ENCODE measurements at places on chromosomes 4 and X.

DNA sequence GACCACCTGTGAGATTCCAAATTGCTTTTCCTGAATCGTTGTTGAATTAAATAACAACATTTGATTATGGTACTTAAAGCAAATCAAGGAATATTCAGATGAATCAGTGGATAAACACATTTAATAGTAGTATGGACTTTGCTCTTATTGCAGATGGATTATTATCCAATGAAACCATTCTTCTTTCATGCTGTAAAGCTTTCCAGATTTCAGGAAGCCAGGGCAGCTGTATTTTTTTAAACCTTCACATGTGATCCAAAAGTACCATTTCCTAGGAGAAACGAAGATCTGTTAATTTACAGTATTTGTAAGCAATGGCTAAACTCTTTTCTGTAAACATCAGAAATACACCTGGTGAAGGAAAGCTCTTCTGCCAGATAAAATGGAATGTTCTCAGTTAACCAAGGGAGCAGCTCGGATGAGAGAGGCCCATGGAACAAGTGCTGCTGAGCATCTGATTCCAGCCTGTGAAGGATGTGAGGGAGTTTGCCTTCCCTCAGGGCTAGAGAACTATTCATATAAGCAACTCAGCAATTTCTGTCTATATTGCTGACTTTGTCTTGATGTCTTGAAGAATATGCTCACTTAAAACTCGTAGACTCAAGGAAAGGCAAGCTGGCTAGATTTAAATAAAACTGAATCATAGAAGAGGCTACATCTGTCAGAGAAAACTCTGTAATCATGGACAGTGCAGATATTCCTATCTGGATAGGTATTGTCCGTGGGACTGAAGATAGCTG, 94.4 kb upstream of the LIMCH1 start:
- DNase-seq, result no peak
- H3K27ac ChIP-seq, result no peak overlapping the region
- no peaks in the 10 kb centered on the region for H3K36me3 ChIP-seq
- no peaks in the 10 kb centered on the region for H3K27me3 ChIP-seq

DNA sequence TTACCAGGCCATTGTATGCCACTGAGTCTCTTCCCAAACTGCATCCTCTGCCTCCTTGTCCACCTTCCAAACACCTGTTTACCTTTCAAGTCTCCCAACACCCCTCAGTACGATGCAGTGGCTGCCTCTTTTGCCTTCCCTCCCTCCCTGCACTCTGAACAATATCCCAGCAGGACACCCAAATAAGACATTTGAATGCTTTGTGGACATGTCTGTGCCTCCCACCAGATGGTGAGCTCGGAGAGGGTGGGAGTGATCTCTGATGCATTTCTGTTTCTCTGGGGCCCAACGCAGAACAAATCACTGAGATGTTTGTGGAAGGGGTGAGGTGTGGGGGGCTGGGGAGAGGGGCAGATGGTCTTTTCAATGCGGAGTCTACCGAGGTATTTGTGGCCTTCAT, 33.4 kb downstream of the PJA1 start:
- H3K4me3 ChIP-seq, result no peak overlapping the region
- H3K36me3 ChIP-seq, result peaks cover 2% of the 10 kb centered on the region
- peaks cover 60% of the 10 kb centered on the region for H3K27me3 ChIP-seq
- DNase-seq, result no peak

DNA sequence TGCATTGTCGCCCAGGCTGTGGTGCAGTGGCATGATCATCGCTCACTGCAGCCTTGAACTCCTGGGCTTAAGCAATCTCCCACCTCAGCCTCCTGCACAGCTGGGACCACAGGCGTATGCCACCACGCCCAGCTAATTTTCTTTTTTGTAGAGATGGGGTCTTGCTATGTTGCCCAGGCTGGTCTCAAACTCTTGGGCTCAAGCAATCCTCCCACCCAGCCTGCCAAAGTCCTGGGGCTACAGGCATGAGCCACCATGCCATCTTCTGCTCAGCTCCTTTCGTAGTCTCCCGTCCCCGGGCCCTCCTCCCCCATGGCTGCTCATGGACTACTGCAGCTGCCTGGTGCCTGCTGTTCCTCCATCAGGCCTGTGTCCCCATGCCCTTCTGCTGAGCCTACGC, 58.1 kb downstream of the TAPT1 start:
- peaks cover 5% of the 10 kb centered on the region for H3K36me3 ChIP-seq
- H3K4me1 ChIP-seq, result no peaks in the 10 kb centered on the region
- no peak overlapping the region for H3K27ac ChIP-seq
- H3K27me3 ChIP-seq, result no peaks in the 10 kb centered on the region
- no peak overlapping the region for H3K4me3 ChIP-seq

GRCh38 chrX:22194660-22194945, 78.1 kb upstream of the CBLL2 start:
- DNase-seq, result no peak
- H3K36me3 ChIP-seq, result peaks cover 2% of the 10 kb centered on the region
- H3K27ac ChIP-seq, result no peak overlapping the region
- H3K27me3 ChIP-seq, result peaks cover 22% of the 10 kb centered on the region
- H3K4me1 ChIP-seq, result peaks cover 4% of the 10 kb centered on the region

GRCh38 chr4:170697845-170698244, 608.1 kb upstream of the AADAT start:
- H3K36me3 ChIP-seq, result no peaks in the 10 kb centered on the region
- H3K4me1 ChIP-seq, result no peaks in the 10 kb centered on the region
- H3K4me3 ChIP-seq, result no peak overlapping the region
- no peak for DNase-seq
- no peaks in the 10 kb centered on the region for H3K27me3 ChIP-seq

GRCh38 chr4:124997124-124997523, 284.6 kb upstream of the ANKRD50 start:
- no peaks in the 10 kb centered on the region for H3K36me3 ChIP-seq
- no peaks in the 10 kb centered on the region for H3K27me3 ChIP-seq
- no peak overlapping the region for H3K4me3 ChIP-seq
- DNase-seq, result no peak
- H3K27ac ChIP-seq, result no peak overlapping the region
- H3K4me1 ChIP-seq, result no peaks in the 10 kb centered on the region

DNA sequence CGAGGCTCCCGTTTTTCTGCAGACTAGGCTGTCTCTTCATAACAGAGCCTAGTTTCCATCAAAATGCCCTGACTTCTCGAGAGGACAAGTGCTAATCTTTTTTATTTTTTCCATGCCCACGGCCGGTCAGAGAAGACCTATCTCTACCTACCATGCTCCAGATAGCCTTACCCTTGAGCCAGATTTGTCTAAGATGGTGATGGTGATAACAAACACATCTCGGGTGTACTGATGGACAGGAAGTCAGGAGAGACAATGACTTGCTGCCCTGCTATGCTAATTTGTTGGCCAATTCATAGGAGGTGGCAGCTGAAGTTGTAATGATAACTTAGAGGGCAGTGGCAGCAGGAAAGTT, 42.2 kb upstream of the NKRF start:
- H3K27me3 ChIP-seq, result no peaks in the 10 kb centered on the region
- peak overlapping the region; percentile 91 for H3K27ac ChIP-seq
- H3K4me1 ChIP-seq, result peaks cover 50% of the 10 kb centered on the region
- DNase-seq, result no peak

DNA sequence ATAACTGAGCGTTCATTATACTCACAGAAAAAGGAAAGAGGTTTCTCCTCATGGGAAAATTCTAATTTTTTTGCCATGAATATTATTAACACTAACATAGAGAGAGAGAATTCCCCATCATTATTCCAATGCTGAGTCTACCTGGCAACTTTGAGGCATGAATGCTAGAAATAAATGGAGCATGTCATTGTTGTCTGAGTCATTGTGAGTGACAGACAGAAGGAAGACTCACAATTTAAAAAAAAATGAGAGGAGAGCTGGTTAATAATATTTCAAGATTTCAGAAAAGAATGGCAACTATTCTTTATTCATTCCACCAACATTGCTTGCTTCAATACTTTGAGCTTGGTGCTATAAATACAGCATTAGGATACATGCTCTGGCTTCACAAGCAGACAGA, 170.4 kb upstream of the HS3ST1 start:
- no peak for DNase-seq
- peaks cover 7% of the 10 kb centered on the region for H3K27me3 ChIP-seq
- no peaks in the 10 kb centered on the region for H3K36me3 ChIP-seq

DNA sequence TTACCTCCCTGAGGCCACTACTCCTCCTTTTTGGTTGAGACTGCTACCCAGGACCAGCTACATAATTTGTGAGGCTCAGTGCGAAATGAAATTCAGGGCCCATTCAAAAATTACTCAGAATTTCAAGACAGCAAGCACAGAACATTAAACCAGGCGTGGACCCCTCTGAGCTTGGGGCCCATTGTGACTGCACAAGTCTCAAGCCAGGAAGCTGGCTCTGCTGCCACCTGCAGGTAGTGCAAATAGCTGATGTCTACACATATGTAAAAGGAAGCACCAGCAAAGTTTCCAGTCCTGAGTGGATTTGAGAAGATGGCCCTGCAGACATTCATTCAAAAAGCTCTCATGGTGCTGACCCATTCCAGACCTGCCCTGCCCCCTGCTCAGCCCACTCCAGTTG, 213.4 kb upstream of the LNX1 start:
- H3K4me1 ChIP-seq, result no peaks in the 10 kb centered on the region
- H3K4me3 ChIP-seq, result no peak overlapping the region
- peak; percentile 28 for DNase-seq
- no peaks in the 10 kb centered on the region for H3K36me3 ChIP-seq

DNA sequence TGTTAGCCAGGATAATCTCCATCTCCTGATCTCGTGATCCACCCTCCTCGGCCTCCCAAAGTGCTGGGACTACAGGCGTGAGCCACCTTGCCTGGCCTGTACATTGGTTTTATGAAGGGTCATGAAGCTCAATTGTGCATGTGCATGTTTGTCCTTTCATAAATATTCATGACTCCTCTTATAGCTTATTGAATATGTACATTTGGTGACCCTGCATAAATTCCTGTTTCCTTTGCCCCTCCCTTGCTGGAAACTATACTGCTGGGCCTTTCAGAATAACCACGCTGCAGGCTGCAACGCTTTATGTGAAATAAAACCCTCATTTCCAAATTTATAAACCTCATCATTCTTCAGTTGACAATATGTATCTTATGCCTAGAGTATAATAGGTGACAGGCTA, 978.0 kb upstream of the LCORL start:
- H3K36me3 ChIP-seq, result peaks cover 2% of the 10 kb centered on the region
- DNase-seq, result no peak
- no peaks in the 10 kb centered on the region for H3K27me3 ChIP-seq
- H3K27ac ChIP-seq, result no peak overlapping the region
- H3K4me3 ChIP-seq, result no peak overlapping the region

DNA sequence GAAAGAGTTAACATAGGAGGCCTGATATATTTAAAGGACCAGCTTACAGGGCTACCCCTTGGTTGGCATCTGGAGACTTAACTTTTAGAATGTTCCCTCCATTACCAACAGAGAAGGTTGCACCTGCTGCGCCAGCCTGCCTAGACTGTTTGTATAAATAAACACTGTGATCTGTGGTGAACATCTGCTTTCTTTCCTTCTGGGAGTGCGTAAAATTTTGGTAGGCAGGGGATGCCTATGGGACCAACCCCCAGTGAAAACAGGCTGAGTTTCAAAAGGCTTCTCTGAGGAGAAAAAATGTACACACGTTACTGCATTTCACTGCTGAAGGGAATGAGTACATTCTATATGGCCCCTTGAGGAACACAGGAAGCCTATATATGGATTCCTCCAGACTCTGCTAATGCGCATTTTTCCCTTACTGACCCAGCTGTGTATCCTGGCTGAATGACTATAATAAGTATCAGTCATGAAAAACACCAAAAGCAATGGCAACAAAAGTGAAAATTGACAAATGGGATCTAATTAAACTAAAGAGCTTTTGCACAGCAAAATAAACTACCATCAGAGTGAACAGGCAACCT, 13.8 kb downstream of the CENPC start:
- no peak for DNase-seq
- H3K36me3 ChIP-seq, result peaks cover 33% of the 10 kb centered on the region
- H3K27ac ChIP-seq, result no peak overlapping the region
- H3K27me3 ChIP-seq, result no peaks in the 10 kb centered on the region
- H3K4me3 ChIP-seq, result no peak overlapping the region

GRCh38 chrX:122850326-122850725, 333.8 kb upstream of the GRIA3 start:
- no peaks in the 10 kb centered on the region for H3K27me3 ChIP-seq
- no peaks in the 10 kb centered on the region for H3K36me3 ChIP-seq
- no peaks in the 10 kb centered on the region for H3K4me1 ChIP-seq
- no peak for DNase-seq
